ENCODE measurements at places on chromosomes 16 and 17. TPM values are rescaled to one million over a fixed set of nuclear protein-coding genes. Genes with fewer than 3 reads are reported as not detected.

FBXW10B gene
- total RNA-seq: 0.52 TPM

SHCBP1 gene
- total RNA-seq: 8.9 TPM

ENPP7 gene
- not detected for total RNA-seq

KRTAP2-3 gene
- total RNA-seq: not detected

HS3ST3A1 gene
- total RNA-seq: 2.1 TPM

NPIPA3 gene
- 1.6 TPM for total RNA-seq

CACNG5 gene
- 0.52 TPM for total RNA-seq

CIITA gene
- 1.0 TPM for total RNA-seq

MLST8 gene
- 7.8 TPM for total RNA-seq

ZFP3 gene
- total RNA-seq: 6.3 TPM

KRTAP2-1 gene
- total RNA-seq: not detected

BCO1 gene
- total RNA-seq: not detected

NUBP2 gene
- 40.7 TPM for total RNA-seq

DOK4 gene
- 6.8 TPM for total RNA-seq

NPIPA5 gene
- total RNA-seq: 4.2 TPM

SLC5A10 gene
- total RNA-seq: not detected

Data from skeletal muscle tissue (tissue), 5 donors.